ENCODE measurements at places on chromosomes 1 and 21. TPM values are rescaled to one million over a fixed set of nuclear protein-coding genes. Genes with fewer than 3 reads are reported as not detected.

DNA sequence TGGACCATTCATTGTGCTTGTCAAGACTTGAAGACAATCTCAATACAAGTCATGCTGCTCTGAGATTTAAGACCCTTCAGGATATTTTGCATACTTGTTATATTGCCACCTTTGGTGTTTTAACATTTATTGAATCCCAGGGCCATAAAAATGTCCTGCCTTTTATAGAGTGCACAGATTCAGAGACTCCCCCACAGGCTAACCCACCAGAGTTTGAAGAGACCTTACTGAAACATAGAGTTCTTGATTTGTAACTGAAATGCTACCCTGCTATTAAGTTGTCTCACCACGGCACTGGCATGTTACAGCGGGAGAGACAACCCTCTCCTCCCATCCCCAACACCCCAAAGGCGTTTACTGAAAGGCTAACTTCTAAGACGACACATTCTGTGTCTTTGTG lies 313.9 kb upstream of the USP24 start:
- no peaks in the 10 kb centered on the region for H3K36me3 ChIP-seq
- H3K4me3 ChIP-seq: no peak overlapping the region
- no peaks in the 10 kb centered on the region for H3K4me1 ChIP-seq

DNA sequence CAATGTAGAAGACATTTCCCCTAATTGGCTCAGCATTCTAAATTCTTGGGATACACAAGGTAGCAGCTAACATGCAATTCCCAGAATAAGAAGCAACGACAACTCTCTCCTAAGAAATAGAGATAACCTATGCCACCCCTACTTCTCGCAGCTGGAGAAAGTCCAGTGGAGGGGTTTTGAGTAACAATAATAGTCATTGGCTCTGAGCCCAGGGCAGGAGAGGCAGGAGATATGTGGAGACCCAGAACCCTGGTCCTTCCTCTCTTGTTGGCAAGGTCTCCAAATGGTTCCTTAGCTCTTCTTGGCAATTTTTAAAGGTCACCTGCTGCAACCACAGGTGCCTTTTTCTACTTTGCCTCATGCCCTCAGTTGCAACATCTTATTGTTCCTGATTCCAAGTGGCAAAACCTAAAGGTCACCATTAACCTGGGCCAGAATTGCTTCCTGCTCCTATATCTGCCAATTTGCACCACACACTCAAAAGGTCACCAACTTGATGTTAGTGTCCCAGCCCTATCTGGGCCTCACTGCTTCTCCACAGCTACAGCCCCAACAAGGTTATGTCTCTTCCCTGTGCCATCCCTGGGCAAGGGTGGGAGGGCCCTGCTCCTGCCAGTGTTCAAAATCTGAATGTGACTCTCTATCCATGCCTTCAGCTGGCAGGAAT lies 36.7 kb downstream of the TBX15 start:
- no peaks in the 10 kb centered on the region for H3K36me3 ChIP-seq
- H3K4me1 ChIP-seq: no peaks in the 10 kb centered on the region
- no peak overlapping the region for H3K4me3 ChIP-seq
- no peaks in the 10 kb centered on the region for H3K27me3 ChIP-seq
- H3K27ac ChIP-seq: no peak overlapping the region

- H3K4me3 ChIP-seq: no peak overlapping the region
- H3K27ac ChIP-seq: no peak overlapping the region
- peak; percentile 75 for DNase-seq
- H3K4me1 ChIP-seq: no peaks in the 10 kb centered on the region
- H3K36me3 ChIP-seq: no peaks in the 10 kb centered on the region
- H3K27me3 ChIP-seq: no peaks in the 10 kb centered on the region
Observed at GRCh38 chr21:17270229-17270628, 242.6 kb upstream of the CXADR start.

- H3K27ac ChIP-seq: no peak overlapping the region
- H3K4me3 ChIP-seq: no peak overlapping the region
- DNase-seq: no peak
- no peaks in the 10 kb centered on the region for H3K36me3 ChIP-seq
- H3K4me1 ChIP-seq: no peaks in the 10 kb centered on the region
Observed at GRCh38 chr21:22725436-22725835, 1727.2 kb downstream of the NCAM2 start.

GRCh38 chr1:21938732-21939538 lies 1.8 kb upstream of the HSPG2 start:
- no peaks in the 10 kb centered on the region for H3K27me3 ChIP-seq
- H3K4me3 ChIP-seq: no peak overlapping the region

GRCh38 chr1:235575597-235575996 lies 71.3 kb upstream of the B3GALNT2 start:
- no peaks in the 10 kb centered on the region for H3K36me3 ChIP-seq
- H3K4me3 ChIP-seq: no peak overlapping the region
- H3K27me3 ChIP-seq: no peaks in the 10 kb centered on the region
- H3K27ac ChIP-seq: no peak overlapping the region
- H3K4me1 ChIP-seq: no peaks in the 10 kb centered on the region

DNA sequence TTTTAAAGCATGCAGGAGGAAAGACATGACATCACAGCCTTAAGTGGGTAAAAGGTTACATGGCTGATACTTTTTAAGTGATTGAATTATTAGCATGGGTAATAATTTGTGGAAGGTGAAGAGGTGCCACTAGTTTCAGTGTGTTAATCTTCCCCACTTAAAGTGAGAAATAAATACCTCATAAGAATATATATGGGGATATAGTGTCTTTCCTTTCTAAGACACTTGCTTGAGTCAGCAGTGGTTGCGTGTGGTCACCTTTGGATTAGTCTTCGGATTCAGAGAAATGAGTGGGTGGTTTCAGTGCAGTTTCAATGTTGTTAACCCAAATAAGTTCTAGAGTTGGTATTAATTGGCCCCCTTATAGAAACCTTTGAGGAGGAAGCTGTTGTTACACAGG lies 94.1 kb downstream of the ADGRL2 start:
- H3K4me1 ChIP-seq: no peaks in the 10 kb centered on the region
- H3K36me3 ChIP-seq: no peaks in the 10 kb centered on the region
- no peak overlapping the region for H3K4me3 ChIP-seq
- no peak for DNase-seq
- H3K27me3 ChIP-seq: no peaks in the 10 kb centered on the region
- H3K27ac ChIP-seq: no peak overlapping the region

CDK11A gene
- 41.5 TPM for total RNA-seq

SMIM1 gene
- not detected for total RNA-seq

S100A2 gene
- not detected for total RNA-seq

All from sigmoid colon (tissue), 7 donors.